Type B pancreatic cell (in vitro differentiated cells): ENCODE measurements at places on chromosomes 13 and 19.

DNA sequence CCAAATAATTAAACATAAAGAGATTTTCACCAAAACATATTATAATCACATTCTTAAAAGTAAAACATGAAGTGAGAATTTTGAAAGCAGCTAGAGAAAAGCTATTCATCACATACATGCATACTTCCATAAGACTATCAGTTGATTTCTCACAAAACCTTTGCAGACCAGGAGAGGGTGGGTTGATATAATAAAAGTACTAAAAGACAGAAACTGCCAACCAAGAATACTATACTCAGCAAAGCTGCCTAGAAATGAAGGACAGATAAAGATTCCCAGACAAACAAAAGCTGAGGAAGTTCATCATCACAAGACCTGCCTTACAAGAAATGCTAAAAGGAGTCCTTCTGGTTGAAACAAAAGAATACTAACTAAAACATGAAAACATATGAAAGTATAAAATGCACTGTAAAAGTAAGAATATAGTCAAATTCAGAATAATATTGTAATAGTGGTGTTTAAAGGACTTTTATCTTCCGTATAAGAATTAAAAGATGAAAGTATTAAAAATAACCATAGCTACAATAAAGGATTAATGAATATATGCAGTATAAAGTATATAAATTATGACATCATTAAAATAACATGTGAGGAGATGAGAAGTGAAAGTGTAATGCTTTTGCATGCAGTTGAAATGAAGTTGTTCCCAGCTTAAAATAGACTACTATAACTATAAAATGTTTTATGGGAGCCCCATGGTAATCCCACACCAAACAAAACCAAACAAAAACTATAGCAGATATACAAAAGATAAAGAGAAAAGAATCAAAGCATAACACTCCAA lies 76.2 kb downstream of the RXFP2 start:
- no peak for DNase-seq

- DNase-seq: peak; percentile 86
Measured at GRCh38 chr13:38686577-38687245, at the start of gene FREM2. FREM2 (plus strand) TSS chr13:38687077; CDS start chr13:38687345, 268 bp downstream.

GRCh38 chr13:79937311-79937710 lies 403.6 kb downstream of the SPRY2 start:
- DNase-seq: no peak

- no peak for DNase-seq
Measured at GRCh38 chr19:5907241-5907640, 2.6 kb downstream of the VMAC start.

DNA sequence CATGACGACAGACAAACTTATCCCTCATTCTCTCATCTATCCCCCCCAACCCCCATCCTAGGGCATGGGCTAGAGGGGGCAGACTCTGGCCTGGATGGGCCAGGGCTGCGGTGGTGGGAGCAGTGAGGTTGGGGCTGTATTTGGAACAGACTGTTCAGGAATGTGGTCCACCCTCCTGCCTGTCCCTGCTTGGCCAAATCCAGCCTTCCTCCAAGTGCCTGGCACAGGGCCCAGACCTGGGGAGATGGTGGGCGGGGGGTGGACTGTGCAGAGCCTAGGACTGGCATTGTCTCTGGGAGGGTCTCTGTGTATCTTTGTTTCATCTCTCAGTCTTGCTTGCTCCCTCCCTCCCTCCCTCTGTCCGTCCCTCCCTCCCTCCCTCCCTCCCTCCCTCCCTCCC lies 14.2 kb downstream of the EGLN2 start:
- no peak for DNase-seq
